ENCODE measurements at places on chromosomes 2 and 18. TPM values are rescaled to one million over a fixed set of nuclear protein-coding genes. Genes with fewer than 3 reads are reported as not detected.

GRCh38 chr2:112794841-112795240, 10.5 kb upstream of the IL1A start:
- H3K4me1 ChIP-seq, result peaks cover 21% of the 10 kb centered on the region
- H3K27ac ChIP-seq, result no peak overlapping the region
- no peaks in the 10 kb centered on the region for H3K36me3 ChIP-seq
- H3K4me3 ChIP-seq, result no peak overlapping the region
- peaks cover 1% of the 10 kb centered on the region for H3K27me3 ChIP-seq

- no peak overlapping the region for H3K4me3 ChIP-seq
- DNase-seq, result no peak
- no peak overlapping the region for H3K27ac ChIP-seq
- H3K36me3 ChIP-seq, result peaks cover 24% of the 10 kb centered on the region
- peaks cover 2% of the 10 kb centered on the region for H3K27me3 ChIP-seq
- H3K4me1 ChIP-seq, result peaks cover 8% of the 10 kb centered on the region
Measured at GRCh38 chr18:36808681-36809080, 20.1 kb downstream of the TPGS2 start.

DNA sequence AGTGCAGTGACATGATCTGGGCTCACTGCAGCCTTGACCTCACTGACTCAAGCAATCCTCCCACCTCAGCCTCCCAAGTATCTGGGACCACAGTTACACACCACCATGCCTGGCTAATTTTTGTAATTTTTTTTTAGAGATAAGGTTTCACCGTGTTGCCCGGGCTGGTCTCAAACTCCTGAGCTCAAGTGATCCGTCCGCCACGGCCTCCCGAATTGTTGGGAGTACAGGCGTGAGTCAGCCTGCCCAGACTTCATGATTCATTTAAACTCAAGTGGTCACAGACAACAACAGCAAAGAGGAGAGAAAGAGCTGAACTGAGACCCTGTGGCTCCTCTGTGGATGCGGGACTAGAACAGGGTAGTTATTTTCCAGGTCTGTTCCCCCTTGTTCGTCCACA, 83.0 kb downstream of the TSHZ1 start:
- H3K27ac ChIP-seq, result peak overlapping the region; percentile 48
- peaks cover 7% of the 10 kb centered on the region for H3K36me3 ChIP-seq
- no peak for DNase-seq
- no peak overlapping the region for H3K4me3 ChIP-seq
- peaks cover 2% of the 10 kb centered on the region for H3K4me1 ChIP-seq

GRCh38 chr2:10242998-10243925, 59.4 kb upstream of the HPCAL1 start:
- H3K36me3 ChIP-seq, result no peaks in the 10 kb centered on the region
- no peaks in the 10 kb centered on the region for H3K27me3 ChIP-seq
- no peak for DNase-seq
- no peak overlapping the region for H3K27ac ChIP-seq
- H3K4me3 ChIP-seq, result no peak overlapping the region
- H3K4me1 ChIP-seq, result no peaks in the 10 kb centered on the region

The RTTN gene
- polyA plus RNA-seq, result 2.4 TPM

DNA sequence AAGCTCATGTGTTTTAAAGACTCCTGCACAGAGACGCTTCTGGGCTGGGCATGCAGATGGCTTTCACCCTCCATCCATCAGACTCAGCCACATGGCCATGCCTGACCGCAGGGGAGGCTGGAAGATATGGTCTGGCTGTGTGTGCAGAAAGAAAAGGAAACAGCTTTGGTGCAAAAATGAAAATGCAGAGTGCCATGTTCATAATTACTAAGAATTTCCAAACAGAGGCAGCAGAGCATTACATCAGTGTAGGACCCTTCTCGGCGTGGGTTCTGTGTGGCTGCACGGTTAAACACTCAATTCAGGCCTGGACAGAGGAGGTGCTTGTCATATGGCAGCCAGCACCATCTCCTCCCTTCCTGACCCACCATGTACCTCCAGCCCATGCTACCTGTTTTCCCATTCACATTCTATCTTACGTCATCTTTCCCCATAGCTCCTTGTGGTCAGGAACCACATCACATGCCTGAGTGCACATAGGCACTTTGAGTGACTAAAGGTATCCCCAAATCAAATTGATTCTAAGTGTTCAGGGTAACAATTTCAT, 200.3 kb upstream of the ID2 start:
- peak overlapping the region; percentile 71 for H3K4me3 ChIP-seq
- H3K27me3 ChIP-seq, result no peaks in the 10 kb centered on the region
- peak overlapping the region; percentile 95 for H3K27ac ChIP-seq
- peak; percentile 53 for DNase-seq
- no peaks in the 10 kb centered on the region for H3K36me3 ChIP-seq
- peaks cover 100% of the 10 kb centered on the region for H3K4me1 ChIP-seq

GRCh38 chr2:61460163-61460562, 10.7 kb downstream of the USP34 start:
- peaks cover 75% of the 10 kb centered on the region for H3K4me1 ChIP-seq
- H3K27me3 ChIP-seq, result no peaks in the 10 kb centered on the region
- H3K27ac ChIP-seq, result no peak overlapping the region

DNA sequence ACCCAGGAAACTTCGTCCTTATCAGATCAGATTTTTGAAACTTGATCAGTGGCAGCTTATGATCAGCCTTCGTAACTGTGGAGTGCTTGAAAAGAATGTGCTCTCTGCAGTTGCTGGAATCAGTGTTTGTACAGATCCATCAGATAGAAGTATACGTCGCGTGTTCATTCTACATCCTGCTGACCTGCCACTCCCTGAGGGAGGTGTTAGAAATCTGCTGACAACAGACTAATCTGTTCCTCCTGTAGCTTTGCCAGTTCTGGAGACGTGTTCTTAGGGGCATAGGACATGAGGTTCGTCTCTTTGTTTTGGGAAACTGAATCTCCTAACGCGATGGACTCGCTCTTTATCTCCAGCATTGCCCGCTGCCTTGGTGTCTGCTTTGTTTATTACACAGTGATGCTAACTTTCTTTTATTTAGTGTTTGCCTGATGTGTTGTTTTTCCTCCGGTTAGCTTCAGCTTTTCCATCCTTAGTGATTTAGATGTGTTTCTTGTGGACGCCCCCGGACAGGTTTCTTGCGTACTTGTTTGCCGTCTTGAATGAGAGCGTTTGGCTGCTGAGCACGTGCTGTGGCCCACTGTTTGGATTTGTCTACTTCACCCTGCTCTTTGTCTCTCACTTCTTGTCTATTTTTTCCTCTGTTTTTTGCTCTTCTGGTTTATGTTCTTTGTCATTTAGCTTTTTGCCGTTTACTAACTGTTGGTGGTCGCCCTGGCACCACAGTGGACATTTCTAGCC, 17.4 kb upstream of the GAL3ST2 start:
- peaks cover 42% of the 10 kb centered on the region for H3K27me3 ChIP-seq
- peak overlapping the region; percentile 5 for H3K4me3 ChIP-seq
- peaks cover 29% of the 10 kb centered on the region for H3K36me3 ChIP-seq

The RNASEH1 gene
- polyA plus RNA-seq, result 26.6 TPM

The SIGLEC15 gene
- not detected for polyA plus RNA-seq

DNA sequence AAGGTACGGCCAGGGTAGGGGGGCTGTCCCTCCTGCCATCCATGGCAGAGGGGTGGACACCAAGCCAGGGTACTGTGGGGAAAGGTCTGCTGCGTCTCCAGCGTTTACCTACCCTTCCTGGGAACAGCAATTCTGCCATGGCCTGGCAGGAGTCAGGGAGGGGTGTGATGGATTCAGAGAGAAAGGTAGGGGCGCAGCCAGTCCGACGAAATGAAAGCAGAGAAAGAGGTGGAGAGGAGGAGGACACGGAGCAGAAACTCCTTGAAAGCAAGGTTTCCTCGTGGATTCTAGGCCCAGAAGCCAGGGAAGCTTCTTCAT, 182.9 kb downstream of the ZFP36L2 start:
- H3K4me1 ChIP-seq, result peaks cover 22% of the 10 kb centered on the region
- no peaks in the 10 kb centered on the region for H3K36me3 ChIP-seq
- no peak overlapping the region for H3K27ac ChIP-seq
- H3K4me3 ChIP-seq, result no peak overlapping the region
- peaks cover 6% of the 10 kb centered on the region for H3K27me3 ChIP-seq
- DNase-seq, result no peak

- no peak for DNase-seq
- H3K36me3 ChIP-seq, result no peaks in the 10 kb centered on the region
- H3K4me3 ChIP-seq, result no peak overlapping the region
- H3K27me3 ChIP-seq, result peaks cover 2% of the 10 kb centered on the region
- H3K27ac ChIP-seq, result no peak overlapping the region
Measured at GRCh38 chr18:36314098-36314497, 16.6 kb downstream of the FHOD3 start.

DNA sequence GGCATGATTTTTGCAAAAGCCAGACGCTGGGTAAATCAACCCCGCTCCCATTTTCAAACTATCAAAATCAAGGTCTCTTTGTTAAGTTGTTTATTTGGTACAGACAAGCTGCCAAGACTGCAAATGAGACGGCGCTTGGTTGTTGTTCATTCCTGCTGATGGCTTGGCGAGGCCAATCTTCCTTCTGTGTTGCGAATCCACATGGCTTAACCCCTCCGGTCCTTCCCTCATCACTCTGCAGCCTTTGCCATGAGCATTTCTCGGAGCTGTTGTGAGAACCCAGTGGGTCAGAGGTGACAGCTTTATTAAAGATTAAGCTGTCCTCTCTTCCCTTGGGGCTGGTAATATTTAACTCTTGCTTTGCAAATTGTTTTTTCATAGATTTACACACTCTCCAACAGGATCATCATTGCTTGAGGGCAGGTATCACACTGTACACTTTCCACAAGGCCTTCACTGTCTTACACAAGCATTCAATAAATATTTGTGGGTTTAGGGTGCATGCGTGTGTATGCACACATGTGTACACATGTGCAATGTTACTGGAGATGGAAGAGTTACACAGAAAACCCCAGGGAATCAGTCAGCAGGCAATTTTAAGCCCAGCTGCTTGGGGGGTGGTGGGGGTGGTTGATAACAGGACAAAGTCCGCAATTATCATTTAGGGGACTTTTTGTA, 27.8 kb upstream of the KCNF1 start:
- H3K27ac ChIP-seq, result no peak overlapping the region
- H3K36me3 ChIP-seq, result no peaks in the 10 kb centered on the region
- no peaks in the 10 kb centered on the region for H3K27me3 ChIP-seq
- H3K4me1 ChIP-seq, result no peaks in the 10 kb centered on the region
- H3K4me3 ChIP-seq, result no peak overlapping the region

DNA sequence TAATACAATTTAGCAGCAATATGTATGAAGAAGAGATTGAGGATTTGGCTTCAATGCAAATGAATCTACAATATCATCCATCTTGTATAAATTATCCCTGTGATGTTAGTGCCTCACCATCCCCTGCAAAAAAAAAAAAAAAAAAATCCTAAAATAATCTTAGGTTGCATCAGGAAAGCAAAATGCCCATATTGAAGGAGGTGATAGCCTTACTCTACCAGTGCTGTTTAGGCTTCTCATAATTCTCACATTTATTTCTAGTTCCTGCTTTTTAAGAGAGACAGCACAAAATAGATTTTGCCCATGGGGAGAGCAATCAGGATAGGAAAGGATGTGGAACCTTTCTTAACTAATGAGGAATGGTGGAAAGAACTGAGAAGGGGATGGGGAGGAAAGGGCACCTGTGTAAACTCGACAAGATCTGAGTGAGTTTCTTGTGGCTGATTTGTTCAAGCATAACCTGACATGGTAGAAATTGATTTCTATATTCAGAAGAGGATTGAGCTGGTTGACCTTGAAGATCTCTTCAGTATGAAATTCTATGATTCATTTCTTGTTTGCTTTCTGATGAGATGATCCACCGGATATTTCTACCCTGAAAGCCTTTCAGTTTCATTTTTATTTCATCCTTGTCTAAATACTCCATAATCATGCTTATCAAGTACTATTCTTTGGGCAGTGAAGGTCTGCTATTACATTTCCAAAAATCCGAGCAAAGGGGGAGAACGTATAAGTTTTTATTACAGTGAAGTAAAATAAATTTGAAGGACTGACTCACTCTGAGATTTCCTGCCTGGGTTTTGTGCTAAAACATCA, 391.2 kb downstream of the PTPRM start:
- DNase-seq, result peak; percentile 21
- H3K27ac ChIP-seq, result peak overlapping the region; percentile 95
- H3K27me3 ChIP-seq, result peaks cover 3% of the 10 kb centered on the region
- no peaks in the 10 kb centered on the region for H3K36me3 ChIP-seq

GRCh38 chr2:38653715-38654527, 12.0 kb upstream of the GALM start:
- H3K4me3 ChIP-seq, result no peak overlapping the region
- peak; percentile 61 for DNase-seq
- no peaks in the 10 kb centered on the region for H3K36me3 ChIP-seq
- peak overlapping the region; percentile 84 for H3K27ac ChIP-seq
- peaks cover 36% of the 10 kb centered on the region for H3K4me1 ChIP-seq

DNA sequence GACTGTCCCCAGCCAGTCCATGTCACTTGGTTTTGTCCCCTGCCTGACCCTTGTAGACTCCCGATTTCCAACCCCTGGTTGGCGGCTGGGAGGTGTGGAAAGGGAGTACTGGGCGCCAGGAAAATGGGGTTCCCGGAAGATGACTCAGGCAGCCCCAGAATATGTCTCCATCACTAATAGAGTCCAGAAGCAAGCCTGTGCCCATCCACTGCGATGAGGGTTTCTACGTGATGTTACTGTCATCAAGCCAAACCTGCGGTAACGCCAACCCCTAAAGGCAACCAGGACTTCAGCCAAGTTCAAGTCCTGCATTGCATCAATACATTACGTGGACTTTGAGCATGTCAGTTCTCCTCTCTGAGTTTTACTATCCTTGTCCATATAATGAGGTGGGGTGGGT, 62.0 kb upstream of the TAF1B start:
- no peak overlapping the region for H3K27ac ChIP-seq
- peaks cover 6% of the 10 kb centered on the region for H3K27me3 ChIP-seq
- no peak overlapping the region for H3K4me3 ChIP-seq
- H3K4me1 ChIP-seq, result peaks cover 46% of the 10 kb centered on the region
- DNase-seq, result no peak

Measured in immature natural killer cell (primary cell).